ENCODE measurements at places on chromosomes 13 and 19. TPM values are rescaled to one million over a fixed set of nuclear protein-coding genes. Genes with fewer than 3 reads are reported as not detected.

GRCh38 chr19:45403781-45404556 is 900 bp downstream of the PPP1R13L start:
- DNase-seq: peak; percentile 88

- peak; percentile 82 for DNase-seq
Observed at GRCh38 chr19:41872775-41873647, 4.1 kb upstream of the CD79A start.

- DNase-seq: no peak
Observed at GRCh38 chr19:31319465-31319864, 29.8 kb downstream of the TSHZ3 start.

GRCh38 chr19:3698974-3699740 is 1.1 kb downstream of the PIP5K1C start:
- DNase-seq: peak; percentile 65

- DNase-seq: no peak
Observed at GRCh38 chr13:109158383-109158782, 529.0 kb downstream of the MYO16 start.

DNA sequence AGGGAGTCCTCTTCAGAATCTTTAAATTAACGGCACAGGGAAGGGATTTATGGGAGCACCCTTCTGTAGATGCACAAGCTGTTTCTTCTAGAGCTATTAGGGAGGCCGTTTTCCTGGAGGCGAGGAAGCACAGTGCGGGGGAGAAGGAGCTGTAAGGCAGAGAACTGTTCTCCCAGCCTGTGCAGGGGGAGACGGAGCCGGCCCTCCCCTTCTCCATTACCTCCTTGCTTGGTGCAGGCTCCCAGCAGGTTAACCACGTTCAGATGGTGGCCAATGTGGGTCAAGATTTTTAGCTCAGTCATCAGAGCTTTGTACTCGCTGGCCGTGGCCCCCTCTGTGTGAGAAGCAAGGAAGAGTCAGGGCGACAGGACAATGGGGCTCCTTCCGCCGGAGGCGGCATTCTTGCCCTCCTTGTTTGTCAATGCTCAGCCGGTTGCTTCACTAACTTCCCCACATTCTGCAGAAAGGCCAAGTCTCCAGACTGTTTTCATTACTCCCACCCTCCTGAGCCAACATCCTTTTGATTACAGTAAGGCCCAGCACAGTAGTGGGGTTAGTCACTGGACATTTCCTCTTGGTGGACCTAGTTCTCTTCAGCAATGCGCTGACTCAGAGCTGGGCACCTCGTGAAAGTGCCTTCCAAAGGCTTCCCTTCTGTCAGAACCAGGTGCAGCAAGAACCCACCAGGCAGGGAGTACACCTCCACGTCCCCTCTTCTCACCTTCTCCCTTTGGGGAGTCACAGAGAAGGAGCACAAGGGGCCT is 165.4 kb downstream of the FLT1 start:
- DNase-seq: peak; percentile 72

GRCh38 chr19:5498830-5499550 is 43.8 kb downstream of the ZNRF4 start:
- DNase-seq: no peak

- DNase-seq: no peak
Observed at GRCh38 chr19:51203916-51204315, 21.0 kb upstream of the CD33 start.

The RASIP1 gene
- total RNA-seq: 19.6 TPM

The CEACAM6 gene
- not detected for total RNA-seq

The ITGBL1 gene
- 7.7 TPM for total RNA-seq

The CYSLTR2 gene
- 10.6 TPM for total RNA-seq
